ENCODE measurements at places on chromosomes 13 and 19.

- no peak for DNase-seq
Observed at GRCh38 chr13:28531845-28532387, 37.0 kb upstream of the FLT1 start.

GRCh38 chr19:51271067-51271466 lies 20.2 kb downstream of the SIGLECL1 start:
- DNase-seq: no peak

GRCh38 chr13:74103970-74104555 lies 30.1 kb downstream of the KLF12 start:
- no peak for DNase-seq

DNA sequence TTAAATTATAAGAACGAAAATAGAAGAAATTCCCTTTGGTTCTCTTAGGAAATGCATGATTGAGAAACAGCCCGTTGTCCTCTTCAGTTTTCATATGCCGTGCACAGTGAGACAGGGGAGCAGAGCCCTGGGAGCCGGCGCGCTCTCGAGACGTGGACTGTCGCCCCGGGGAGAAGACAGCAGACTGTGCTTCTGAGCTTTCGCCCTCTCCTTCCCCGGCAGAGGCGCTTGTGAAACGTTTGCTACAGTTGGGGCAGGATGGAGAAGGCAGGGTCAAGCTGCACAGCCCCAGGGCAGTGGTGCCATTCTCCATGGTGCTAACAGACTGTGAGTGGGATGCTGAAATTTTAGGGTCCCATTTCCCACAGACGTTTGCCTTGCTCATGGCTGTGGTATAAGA lies 192.2 kb upstream of the KL start:
- no peak for DNase-seq

- DNase-seq: peak; percentile 96
Observed at GRCh38 chr19:42132030-42132628, at the start of gene POU2F2. Gene POU2F2 (minus strand): TSS chr19:42132446. CDS start chr19:42132411, 35 bp downstream.

- peak; percentile 88 for DNase-seq
Observed at GRCh38 chr13:27826379-27827353, 34.4 kb downstream of the GSX1 start.

- DNase-seq: no peak
Observed at GRCh38 chr13:87042946-87043345, 628.2 kb upstream of the SLITRK5 start.

All from activated effector memory CD4-positive, alpha-beta T cell treated with anti-CD3 and anti-CD28 coated beads, Interleukin-2, amount 50 U/mL, for 16 hours (primary cell).